IPS-NIHi11 (cell line): ENCODE measurements at places on chromosomes 5 and 9.

GRCh38 chr9:68437785-68438184 is 81.4 kb downstream of the PGM5 start:
- DNase-seq = no peak

- no peak for DNase-seq
Measured at GRCh38 chr9:131500939-131501541, 1.7 kb upstream of the POMT1 start.

- no peak for DNase-seq
Measured at GRCh38 chr5:145236127-145236526, 599.0 kb downstream of the PRELID2 start.

DNA sequence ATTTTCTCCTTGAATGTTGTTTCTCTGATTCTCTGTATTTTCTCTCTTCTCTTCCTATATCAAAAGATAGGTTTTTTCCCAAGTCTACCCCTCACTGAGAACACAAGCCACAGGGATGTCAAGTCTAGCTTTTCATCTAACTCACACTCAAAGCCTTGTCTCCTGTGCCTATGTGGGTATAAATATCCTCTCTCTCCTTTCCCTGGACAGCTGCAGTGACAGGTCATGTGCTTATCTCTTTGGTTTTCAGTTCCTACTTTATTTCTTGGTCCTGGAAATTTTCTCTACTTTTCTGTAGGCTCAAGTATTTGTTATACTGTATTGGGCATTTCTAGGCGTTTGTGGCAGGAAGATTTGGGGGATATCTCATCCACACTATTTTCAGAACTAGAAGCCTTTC is 182.4 kb upstream of the MVB12B start:
- DNase-seq = no peak

GRCh38 chr9:86274821-86275643 is 7.3 kb downstream of the ISCA1 start:
- DNase-seq = no peak

DNA sequence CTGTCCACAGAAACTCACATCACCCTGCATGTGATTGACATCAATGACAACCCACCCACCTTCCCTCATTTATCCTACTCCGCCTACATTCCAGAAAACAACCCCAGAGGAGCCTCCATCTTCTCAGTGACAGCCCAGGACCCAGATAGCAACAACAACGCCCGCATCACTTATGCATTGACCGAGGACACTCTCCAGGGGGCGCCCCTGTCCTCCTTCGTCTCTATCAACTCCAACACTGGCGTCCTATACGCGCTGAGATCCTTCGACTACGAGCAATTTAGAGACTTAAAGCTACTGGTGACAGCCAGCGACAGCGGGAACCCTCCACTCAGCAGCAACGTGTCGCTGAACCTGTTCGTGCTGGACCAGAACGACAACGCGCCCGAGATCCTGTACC is 1.7 kb downstream of the PCDHGA3 start:
- DNase-seq = no peak

- DNase-seq = no peak
Measured at GRCh38 chr9:14935964-14936363, 25.7 kb upstream of the FREM1 start.

GRCh38 chr9:109535365-109535764 is 37.3 kb upstream of the PTPN3 start:
- DNase-seq = no peak

DNA sequence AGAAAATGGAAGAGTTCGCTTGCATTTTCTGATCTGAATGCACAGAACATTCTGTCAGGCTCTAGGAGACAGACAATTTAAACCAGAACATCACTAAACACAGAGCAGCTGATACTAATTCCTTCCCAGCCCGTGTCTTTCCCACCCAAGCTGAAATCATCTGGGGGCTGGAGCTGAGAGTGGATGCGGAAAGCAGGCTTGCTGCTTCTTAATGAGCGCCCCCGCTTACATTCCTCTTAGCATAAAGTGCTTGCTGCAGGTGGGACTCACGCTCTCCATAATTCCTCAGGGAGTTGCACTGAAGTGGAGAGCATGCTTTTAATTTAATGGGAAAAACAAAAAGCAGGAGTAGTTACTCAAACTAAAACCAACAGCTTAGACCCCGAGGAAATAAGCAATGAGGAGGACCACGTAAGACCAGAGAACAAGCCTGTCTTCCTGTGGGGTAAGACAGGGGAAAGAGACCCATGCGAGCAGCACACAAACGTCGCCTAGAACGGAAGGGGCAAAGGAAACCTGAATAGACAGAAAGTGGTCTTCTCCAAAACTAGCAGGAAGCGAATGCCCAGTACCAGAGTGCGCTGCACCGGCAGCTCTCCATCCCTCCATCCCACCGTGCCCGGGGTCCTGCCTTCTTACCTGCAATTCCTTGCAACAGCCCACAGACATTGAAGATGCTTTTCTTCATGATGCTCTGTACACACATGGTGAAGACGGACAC is 139.3 kb downstream of the LHFPL2 start:
- no peak for DNase-seq

DNA sequence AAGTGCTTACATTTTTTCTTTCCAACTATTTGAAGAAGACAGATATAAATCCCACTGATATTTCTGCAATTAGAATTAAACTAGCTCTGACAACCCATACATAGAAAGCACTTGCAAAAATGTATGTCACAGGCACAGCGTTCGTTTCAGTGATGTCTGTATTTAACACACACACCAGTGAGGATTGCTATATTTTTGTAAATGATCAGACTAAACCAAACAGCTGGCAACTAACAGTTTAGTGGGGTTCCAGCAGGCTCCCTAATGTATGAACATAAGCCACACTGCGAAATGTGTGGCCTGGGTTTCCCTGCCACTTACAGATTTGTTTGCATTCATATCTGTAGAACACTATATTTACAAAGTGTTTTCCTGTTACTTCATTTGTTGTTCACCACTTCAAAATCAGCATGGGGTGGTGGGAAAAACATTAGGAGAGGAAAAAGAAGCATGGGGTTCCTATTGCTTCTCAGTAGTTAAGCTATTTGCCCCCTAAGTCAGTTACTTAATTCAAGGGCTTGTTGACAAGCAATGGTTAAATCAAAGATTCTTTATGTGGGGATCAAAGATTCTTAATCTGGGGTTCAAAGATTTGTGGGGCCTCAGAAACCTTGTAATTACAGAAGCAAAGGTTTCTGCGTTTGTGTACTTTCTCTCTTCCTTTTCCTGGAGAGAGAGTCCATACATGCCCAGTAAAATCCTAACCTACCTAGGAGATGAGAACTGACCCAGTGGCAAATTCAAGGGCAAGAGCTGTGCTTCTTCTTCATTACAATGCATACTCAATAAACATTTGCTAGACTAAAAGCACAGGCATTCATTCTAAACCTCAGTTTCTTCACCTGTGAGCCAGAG is 27.1 kb downstream of the ZNF608 start:
- no peak for DNase-seq
